ENCODE measurements at places on chromosomes 16 and 17. TPM values are rescaled to one million over a fixed set of nuclear protein-coding genes. Genes with fewer than 3 reads are reported as not detected.

WNT3 gene
- 9.9 TPM for polyA plus RNA-seq

GRAP gene
- polyA plus RNA-seq, result not detected

MYL11 gene
- polyA plus RNA-seq, result not detected

MYO1C gene
- not detected for polyA plus RNA-seq

MRPL27 gene
- 272 TPM for polyA plus RNA-seq

CACNG5 gene
- not detected for polyA plus RNA-seq

EFNB3 gene
- 2.8 TPM for polyA plus RNA-seq

LRRC37A2 gene
- polyA plus RNA-seq, result 7.4 TPM

WSB1 gene
- polyA plus RNA-seq, result 41.1 TPM

PDIA2 gene
- polyA plus RNA-seq, result not detected

ZNRF1 gene
- polyA plus RNA-seq, result 36.6 TPM

CSF3 gene
- not detected for polyA plus RNA-seq

AATK gene
- 0.48 TPM for polyA plus RNA-seq

MMP25 gene
- polyA plus RNA-seq, result not detected

KRTAP4-3 gene
- not detected for polyA plus RNA-seq

TK2 gene
- polyA plus RNA-seq, result 32.4 TPM

PRSS8 gene
- not detected for polyA plus RNA-seq

TANC2 gene
- 35.9 TPM for polyA plus RNA-seq

MMP28 gene
- polyA plus RNA-seq, result 2.0 TPM

AOC3 gene
- polyA plus RNA-seq, result not detected

ADAM11 gene
- polyA plus RNA-seq, result 1.5 TPM

KRTAP1-5 gene
- not detected for polyA plus RNA-seq

PMFBP1 gene
- 1.5 TPM for polyA plus RNA-seq

HSD3B7 gene
- polyA plus RNA-seq, result not detected

RNF112 gene
- polyA plus RNA-seq, result 12.7 TPM

TMEM132E gene
- not detected for polyA plus RNA-seq

CACNG3 gene
- not detected for polyA plus RNA-seq

KCNAB3 gene
- 0.58 TPM for polyA plus RNA-seq

FADS6 gene
- 6.8 TPM for polyA plus RNA-seq

STARD3 gene
- 1.5 TPM for polyA plus RNA-seq

EPN2 gene
- 8.2 TPM for polyA plus RNA-seq

TMEM98 gene
- 1.1 TPM for polyA plus RNA-seq

SSTR5 gene
- not detected for polyA plus RNA-seq

C1QTNF1 gene
- polyA plus RNA-seq, result not detected

PRR35 gene
- not detected for polyA plus RNA-seq

KRT17 gene
- 10.7 TPM for polyA plus RNA-seq

SNAI3 gene
- not detected for polyA plus RNA-seq

ENPP7 gene
- polyA plus RNA-seq, result not detected

SOST gene
- not detected for polyA plus RNA-seq

CYGB gene
- 0.28 TPM for polyA plus RNA-seq

KIF1C gene
- not detected for polyA plus RNA-seq

CTF1 gene
- polyA plus RNA-seq, result 0.15 TPM

AGRP gene
- polyA plus RNA-seq, result not detected

GPR142 gene
- not detected for polyA plus RNA-seq

TNFSF13 gene
- not detected for polyA plus RNA-seq

IL21R gene
- polyA plus RNA-seq, result not detected

UBE2G1 gene
- polyA plus RNA-seq, result 67.9 TPM

TP53TG3C gene
- polyA plus RNA-seq, result not detected

RAB11FIP4 gene
- 5.3 TPM for polyA plus RNA-seq

SLC16A11 gene
- polyA plus RNA-seq, result not detected

GPRC5B gene
- polyA plus RNA-seq, result 4,196 TPM

ASGR1 gene
- 5.0 TPM for polyA plus RNA-seq

ATP1B2 gene
- 70.0 TPM for polyA plus RNA-seq

BBS2 gene
- polyA plus RNA-seq, result 36.6 TPM

DHRS7C gene
- not detected for polyA plus RNA-seq

PPM1E gene
- polyA plus RNA-seq, result 4.2 TPM

CSH2 gene
- not detected for polyA plus RNA-seq

CCT6B gene
- 5.4 TPM for polyA plus RNA-seq
